Type B pancreatic cell (in vitro differentiated cells): ENCODE measurements at places on chromosomes 5 and 9. TPM values are rescaled to one million over a fixed set of nuclear protein-coding genes. Genes with fewer than 3 reads are reported as not detected.

Gene CYSRT1
- 0.86 and 1.5 TPM in 2 replicates for total RNA-seq

Gene ARID3C
- 0.26 TPM in 1 of 2 replicates, not detected in the other for total RNA-seq

Gene EPB41L4A
- 27.2 and 41.8 TPM in 2 replicates for total RNA-seq

Gene DUSP1
- total RNA-seq: 50.9 and 163 TPM in 2 replicates

Gene IFNA6
- not detected in 2 replicates for total RNA-seq

Gene REEP2
- 7.8 and 31.0 TPM in 2 replicates for total RNA-seq

Gene TICAM2
- 0.59 and 1.1 TPM in 2 replicates for total RNA-seq

Gene BTNL3
- total RNA-seq: 0.82 and 2.7 TPM in 2 replicates
